Transverse colon (tissue), 4 donors: ENCODE measurements at places on chromosomes 3 and 15. TPM values are rescaled to one million over a fixed set of nuclear protein-coding genes. Genes with fewer than 3 reads are reported as not detected.
A peak's percentile ranks its signal among the peaks of the same experiment; 100 is the strongest.

GRCh38 chr3:143525408-143525807 is 322.9 kb downstream of the SLC9A9 start:
- DNase-seq, result no peak

- no peak for DNase-seq
Observed at GRCh38 chr15:60633426-60633968, 154.6 kb upstream of the ICE2 start.

DNA sequence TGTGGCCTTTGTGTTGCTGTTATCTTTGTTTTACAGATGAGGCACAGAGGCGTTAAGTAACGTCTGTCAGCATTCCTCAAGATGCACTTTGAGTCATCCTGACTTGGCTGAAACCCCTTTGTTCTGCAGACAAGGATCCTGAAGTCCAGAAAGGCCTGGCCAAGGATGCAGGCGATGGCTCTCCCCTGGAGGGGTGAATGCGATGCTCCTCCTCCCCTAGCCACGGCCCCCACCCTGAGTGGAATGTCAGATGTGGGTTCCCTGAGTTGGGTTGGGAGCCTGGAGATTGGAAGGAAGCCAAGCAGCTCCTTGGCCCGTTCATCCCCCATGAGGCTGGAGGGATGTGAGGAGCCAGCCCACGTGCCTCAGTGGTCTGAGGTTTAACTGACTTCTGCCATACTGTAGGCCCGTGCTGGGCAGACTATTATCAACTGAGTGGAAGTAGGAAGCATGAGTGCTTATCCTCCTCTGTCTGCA is 43.3 kb downstream of the POMGNT2 start:
- DNase-seq, result no peak

CPNE9 gene
- total RNA-seq, result not detected

TTLL13 gene
- total RNA-seq, result not detected

- peak; percentile 29 for DNase-seq
Observed at GRCh38 chr3:172622916-172623700, 87.8 kb downstream of the NCEH1 start.

- no peak for DNase-seq
Observed at GRCh38 chr3:108393128-108393900, 97.0 kb downstream of the HHLA2 start.

TWF2 gene
- total RNA-seq, result 29.9 TPM

GRCh38 chr3:66593978-66594377 is 93.2 kb upstream of the LRIG1 start:
- no peak for DNase-seq

DNA sequence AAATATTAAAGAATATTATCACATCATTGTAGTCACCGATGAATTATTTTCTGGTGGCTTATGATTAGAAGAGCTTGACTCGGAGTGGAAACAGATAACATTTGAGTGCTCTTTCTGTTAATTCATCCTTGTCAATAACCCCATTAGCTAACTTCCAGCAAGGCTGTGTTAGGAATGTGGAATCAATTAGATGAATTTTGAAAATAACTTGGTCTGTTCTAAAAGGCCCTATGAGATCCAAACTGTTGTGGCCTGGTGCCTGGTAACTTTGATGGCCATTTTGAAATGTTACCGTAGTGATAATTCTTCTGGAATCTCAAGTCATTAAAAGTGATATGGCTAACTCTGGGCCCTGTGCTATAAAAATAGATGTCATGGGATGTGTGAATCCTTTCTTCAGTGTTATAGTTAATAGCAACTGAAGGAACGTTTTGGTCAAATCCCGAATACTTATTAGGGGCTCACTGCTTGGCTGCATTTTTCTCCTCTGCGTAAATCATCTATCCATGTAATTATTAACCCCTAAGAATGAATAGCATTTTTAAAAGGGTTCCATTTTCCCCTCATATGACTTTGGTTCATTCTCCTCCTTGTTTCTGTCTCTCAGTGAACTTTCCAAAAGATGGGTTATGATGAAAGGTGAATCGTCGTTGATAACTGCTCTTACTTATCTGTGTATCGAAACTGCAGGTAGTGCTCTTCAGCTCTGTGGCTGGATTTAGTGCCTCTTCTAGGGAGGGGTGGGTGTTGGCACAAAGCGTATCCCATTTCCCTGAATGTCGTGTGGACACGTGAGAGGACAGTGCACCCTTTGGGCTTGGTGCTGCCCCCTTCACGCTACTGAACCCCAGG is 82.7 kb downstream of the IGF1R start:
- DNase-seq, result no peak

DRD3 gene
- not detected for total RNA-seq

DNA sequence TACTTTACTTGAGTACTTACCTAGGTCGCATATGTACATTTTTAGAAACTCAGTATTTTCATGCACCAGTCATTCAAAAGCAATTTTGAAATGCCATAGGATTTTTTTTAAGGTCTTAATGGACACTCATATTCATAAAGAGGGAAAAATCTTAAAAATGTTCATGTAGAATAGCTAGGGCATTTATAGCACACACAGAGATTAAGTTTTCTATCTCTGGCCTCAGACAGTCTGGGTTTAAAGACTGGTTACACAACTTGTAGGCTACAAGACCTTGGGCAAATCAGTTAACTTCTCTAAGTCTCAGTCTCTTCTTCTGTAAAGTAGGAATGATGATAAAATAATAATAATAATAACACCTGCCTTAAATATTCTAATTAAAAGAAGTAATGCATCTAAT is 48.5 kb upstream of the UBP1 start:
- DNase-seq, result no peak

- DNase-seq, result no peak
Observed at GRCh38 chr3:185988080-185988815, 50.4 kb upstream of the TRA2B start.

- DNase-seq, result no peak
Observed at GRCh38 chr15:96818861-96819260, 488.4 kb downstream of the NR2F2 start.

DNA sequence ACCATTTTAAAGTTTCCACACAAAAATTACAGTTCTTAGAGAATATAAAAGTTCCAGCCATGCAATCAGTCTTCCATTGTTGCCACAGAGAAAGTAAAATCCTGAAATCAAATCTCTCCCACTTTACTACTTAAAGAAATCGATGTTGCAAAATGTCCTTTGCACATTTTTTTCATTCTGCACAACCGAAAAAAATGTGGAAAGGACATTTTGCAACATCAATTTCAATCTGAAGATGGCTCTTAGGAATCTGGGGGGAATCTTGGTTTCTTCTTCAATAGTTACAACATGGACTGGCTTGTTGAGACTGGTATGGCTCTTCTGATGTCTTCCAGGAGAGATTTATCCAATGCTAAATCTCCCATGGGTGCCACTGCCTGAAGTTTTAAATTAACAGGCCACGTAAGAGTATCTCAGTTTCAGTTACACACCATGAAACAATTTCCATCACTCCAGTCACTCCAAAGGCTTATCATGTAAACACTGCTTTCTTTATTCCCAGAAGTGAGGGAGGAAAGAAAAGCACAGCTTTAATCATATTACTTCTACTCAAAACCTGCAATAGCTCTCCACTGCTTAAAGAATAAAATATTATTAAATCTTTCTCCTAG is 55.8 kb upstream of the CTNNB1 start:
- DNase-seq, result no peak

- DNase-seq, result no peak
Observed at GRCh38 chr3:3633761-3634160, 165.5 kb upstream of the LRRN1 start.

DNA sequence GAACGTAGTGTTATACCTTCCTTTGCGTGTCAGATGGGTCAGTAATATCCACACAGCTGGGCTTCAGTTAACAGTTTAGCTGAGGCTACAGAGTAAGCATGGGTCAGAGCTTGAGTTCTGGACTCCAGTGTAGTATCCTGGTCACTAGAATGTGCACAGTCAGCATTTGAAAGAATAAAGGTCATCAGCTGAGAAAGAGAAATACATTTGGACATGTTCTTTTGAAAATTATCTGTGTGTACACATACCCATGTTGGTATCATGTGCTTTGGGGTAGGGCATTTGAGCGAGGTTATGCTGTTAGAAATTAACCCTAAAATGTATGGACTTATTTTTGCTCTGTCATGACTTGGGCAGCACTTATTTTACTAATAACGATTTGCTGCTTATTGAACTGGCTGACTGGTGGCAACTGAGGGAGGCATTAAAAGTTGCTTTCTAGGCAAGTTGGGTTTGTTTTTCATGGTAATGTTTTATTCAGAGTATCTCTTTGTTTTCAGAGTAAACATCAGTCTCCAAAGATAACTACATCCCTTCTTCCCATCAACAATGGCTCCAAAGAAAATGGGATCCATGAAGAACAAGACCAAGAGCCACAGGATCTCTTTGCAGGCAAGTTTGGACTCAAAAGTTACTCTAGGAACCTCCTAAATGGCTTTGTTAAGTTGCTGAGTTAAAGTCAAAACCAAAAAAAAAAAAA is 16.4 kb downstream of the SNX1 start:
- DNase-seq, result no peak

P3H2 gene
- 39.1 TPM for total RNA-seq

DNA sequence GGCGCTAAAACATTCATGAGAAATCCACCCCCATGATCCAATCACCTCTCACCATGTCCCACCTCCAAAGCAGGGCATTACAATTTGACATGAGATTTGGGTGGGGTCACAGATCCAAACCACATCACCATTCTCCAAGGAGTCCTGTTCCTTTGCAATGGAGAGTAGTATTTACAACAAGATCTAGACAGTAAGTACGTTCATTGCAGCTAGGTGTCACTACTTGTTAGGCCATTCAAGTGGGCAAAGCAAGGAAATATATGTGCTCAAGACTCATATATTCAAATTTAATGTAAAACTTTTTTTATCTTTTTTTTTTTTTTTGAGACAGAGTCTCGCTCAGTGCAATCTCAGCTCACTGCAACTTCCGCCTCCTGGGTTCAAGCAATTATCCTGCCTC is 79.3 kb downstream of the AQP9 start:
- DNase-seq, result no peak

CSK gene
- 176 TPM for total RNA-seq

ASTE1 gene
- total RNA-seq, result 16.4 TPM

DNA sequence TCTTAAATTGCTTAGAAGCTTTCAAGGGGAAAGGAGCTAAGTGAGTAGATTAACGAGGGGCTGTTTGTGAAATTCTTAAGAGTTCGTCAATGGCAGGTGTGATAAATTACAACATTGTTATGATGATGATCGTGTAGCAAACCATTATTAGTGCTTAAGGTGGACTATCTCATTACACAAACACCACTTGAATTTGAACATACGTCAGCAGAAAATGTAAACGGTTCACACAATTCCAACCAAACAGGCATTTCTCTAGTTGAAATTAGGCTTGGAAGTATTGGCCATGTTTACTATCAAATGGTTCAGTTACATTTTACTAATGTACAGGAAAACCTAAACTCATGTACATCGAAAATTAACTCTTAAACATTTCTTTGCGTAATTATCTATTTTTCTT is 102.8 kb downstream of the PYDC2 start:
- DNase-seq, result no peak

TMEM40 gene
- total RNA-seq, result not detected

GRCh38 chr3:17749705-17750293 is 7.4 kb upstream of the TBC1D5 start:
- peak; percentile 15 for DNase-seq

INKA1 gene
- 1.4 TPM for total RNA-seq
